ENCODE measurements at places on chromosomes 4 and X. TPM values are rescaled to one million over a fixed set of nuclear protein-coding genes. Genes with fewer than 3 reads are reported as not detected.

Gene TCP11X2
- 0.72 TPM for total RNA-seq

DNA sequence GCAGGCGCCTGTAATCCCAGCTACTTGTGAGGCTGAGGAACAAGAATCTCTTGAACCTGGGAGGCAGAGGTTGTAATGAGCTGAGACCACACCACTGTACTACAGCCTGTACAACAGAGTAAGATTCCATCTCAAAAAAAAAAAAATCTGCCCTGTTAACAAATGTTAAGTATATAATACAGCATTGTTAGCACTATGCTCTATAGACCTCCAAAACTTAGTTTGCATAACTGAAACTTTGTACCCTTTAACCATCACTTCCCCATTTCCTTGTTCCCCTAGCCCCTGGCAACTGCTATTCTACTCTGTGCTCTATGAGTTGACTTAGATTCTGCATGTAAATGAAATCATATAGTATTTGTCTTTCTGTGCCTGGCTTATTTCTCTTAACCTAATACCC, 76.7 kb downstream of the TAB3 start:
- H3K36me3 ChIP-seq: no peaks in the 10 kb centered on the region
- no peaks in the 10 kb centered on the region for H3K27me3 ChIP-seq
- H3K4me3 ChIP-seq: no peak overlapping the region
- no peak for DNase-seq
- H3K4me1 ChIP-seq: no peaks in the 10 kb centered on the region
- H3K27ac ChIP-seq: no peak overlapping the region

Gene CLDN2
- 3.9 TPM for total RNA-seq

- no peak overlapping the region for H3K4me3 ChIP-seq
- DNase-seq: no peak
- H3K36me3 ChIP-seq: no peaks in the 10 kb centered on the region
- no peaks in the 10 kb centered on the region for H3K27me3 ChIP-seq
- no peak overlapping the region for H3K27ac ChIP-seq
- H3K4me1 ChIP-seq: no peaks in the 10 kb centered on the region
Measured at GRCh38 chr4:2824329-2824835, 19.3 kb upstream of the ADD1 start.

- H3K27ac ChIP-seq: no peak overlapping the region
- no peaks in the 10 kb centered on the region for H3K36me3 ChIP-seq
- peaks cover 6% of the 10 kb centered on the region for H3K27me3 ChIP-seq
- H3K4me1 ChIP-seq: peaks cover 5% of the 10 kb centered on the region
Measured at GRCh38 chr4:140884431-140885058, 128.4 kb upstream of the TBC1D9 start.

Gene SPIN3
- total RNA-seq: 13.0 TPM

Gene KCND1
- total RNA-seq: 0.64 TPM

DNA sequence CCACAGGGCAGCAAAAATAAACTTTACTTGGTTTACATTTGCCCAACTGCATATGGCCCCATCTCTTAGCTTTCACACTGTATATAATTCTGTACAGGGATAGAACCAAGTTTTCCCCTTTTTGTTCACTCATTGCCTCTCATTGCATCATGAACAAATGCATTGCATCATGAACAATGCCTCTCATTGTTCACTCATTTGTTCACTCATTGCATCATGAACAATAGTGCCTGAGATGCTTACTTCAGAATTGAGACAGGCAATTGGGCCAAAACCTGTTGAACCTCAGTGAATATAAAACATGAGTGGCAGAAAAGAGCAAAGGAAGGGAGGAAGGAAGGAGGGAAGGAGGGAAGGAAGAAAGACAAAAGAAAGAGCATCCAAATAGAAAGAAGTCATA, 98.2 kb downstream of the SOWAHB start:
- H3K4me1 ChIP-seq: peaks cover 19% of the 10 kb centered on the region
- DNase-seq: no peak
- H3K4me3 ChIP-seq: no peak overlapping the region
- no peaks in the 10 kb centered on the region for H3K36me3 ChIP-seq

GRCh38 chrX:54945224-54945623, 24.6 kb downstream of the TRO start:
- no peak for DNase-seq
- H3K4me1 ChIP-seq: no peaks in the 10 kb centered on the region
- no peak overlapping the region for H3K4me3 ChIP-seq
- no peak overlapping the region for H3K27ac ChIP-seq
- H3K27me3 ChIP-seq: no peaks in the 10 kb centered on the region
